Stimulated activated CD4-positive, alpha-beta T cell treated with anti-CD3 and anti-CD28 coated beads, Interleukin-4, amount 100 ng/mL, for 1 hour (primary cell): ENCODE measurements at places on chromosomes 12 and 14.
A peak's percentile ranks its signal among the peaks of the same experiment; 100 is the strongest.

DNA sequence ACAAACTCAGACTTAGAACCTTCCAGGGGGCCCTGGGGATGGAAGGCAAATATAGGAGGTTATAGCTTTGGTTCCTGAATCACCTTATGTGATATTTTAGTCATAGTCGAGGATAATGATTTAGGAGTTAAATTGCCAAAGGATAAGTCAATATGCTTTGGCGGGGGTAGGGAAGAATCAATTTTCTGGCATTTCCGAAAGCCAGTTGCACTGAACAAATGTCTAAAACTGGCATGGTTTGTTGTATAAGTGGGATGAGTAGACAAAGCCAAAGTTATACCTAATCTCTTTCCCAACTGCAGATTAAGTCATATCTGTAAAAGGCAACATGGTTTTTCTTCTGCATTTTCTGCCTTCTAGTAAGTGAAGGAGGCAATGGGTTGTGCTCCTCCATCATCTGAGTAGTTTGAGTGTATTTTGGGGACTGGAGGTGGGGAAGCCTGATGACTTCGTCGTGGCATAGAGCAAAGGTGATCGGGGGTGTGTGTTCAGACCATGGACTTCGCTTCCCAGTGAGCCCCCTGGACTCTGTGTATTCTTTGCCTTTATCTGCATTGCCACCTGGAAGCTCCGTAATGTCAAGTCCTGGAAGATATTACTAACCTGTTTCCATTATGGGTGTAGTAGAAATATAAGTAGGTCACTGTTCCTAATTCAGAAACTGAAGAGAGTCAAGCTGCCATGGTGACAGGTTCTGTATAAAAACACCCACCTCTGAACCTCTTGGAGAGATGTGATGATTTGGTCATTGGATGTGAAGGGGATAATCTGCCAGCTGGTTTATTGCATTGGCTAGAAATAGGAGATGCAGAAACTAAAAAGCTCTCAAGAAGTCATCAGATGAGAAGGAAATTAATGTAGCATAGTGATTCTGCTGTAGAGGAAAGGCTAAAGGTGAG lies 24.5 kb downstream of the PPFIBP1 start:
- DNase-seq: no peak

DNA sequence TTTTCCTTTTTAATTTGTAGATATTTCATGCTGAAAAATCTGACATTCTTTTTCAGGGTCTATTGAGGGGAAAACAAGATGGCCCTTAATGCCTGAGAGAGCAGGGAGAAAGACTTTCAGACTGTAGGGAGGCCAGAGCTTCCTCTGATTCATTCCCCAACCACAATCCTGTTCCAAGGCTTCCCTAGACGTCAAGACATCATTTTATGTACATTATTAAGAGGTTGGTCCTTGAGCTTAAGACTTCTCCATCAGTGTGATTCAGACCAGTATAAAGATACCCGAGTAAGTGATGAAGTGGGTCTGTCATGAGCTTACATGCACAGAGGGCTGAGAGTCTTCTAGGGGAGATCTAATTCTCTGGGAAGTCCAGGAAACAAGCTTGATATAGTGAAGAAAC lies 57.3 kb downstream of the AVPR1A start:
- no peak for DNase-seq

DNA sequence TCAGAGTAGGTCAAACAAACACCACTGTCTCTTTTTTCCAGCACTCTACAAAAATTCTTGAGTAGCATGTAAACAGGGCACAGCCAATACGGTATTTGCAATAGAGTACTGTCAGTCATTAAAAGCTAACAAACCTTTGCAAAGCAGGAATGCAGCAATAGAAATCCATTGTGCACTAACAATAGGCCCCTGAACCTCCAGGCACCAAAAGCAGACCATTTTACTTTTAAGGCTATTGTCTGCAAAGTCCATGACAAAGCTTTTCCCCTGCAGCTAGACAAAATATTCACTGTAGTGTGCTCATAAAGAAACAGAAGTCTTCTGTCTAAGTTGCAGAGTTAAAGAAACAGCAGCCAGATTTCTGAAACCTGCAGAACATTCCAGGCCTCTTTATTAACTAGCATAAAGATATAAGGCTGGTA lies 191.9 kb downstream of the SOX5 start:
- no peak for DNase-seq

GRCh38 chr14:64110802-64111201 lies 183.4 kb downstream of the ESR2 start:
- DNase-seq: no peak

GRCh38 chr12:94100211-94100627 lies 48.2 kb upstream of the PLXNC1 start:
- peak; percentile 9 for DNase-seq

DNA sequence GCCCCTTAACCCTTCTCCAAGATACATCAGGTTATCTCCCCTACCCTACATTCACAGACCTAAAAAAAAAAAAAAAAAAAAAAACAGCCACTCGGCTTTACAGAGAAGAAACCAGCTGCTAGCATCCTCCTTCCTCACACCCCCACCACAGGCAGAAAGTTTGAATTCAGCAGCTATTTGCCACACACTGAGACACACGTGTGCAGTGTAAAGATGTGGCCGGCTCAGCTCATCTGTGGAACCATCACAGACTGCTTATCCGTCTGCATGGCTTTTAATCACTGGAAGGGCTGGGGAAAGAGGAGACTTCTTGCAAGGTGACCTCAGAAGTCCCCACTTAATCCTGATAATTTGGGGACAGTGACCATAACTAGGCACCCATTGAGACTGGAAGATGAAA lies 50.0 kb downstream of the VWF start:
- no peak for DNase-seq

GRCh38 chr14:21668377-21668776 lies 5.2 kb downstream of the OR4E1 start:
- no peak for DNase-seq

DNA sequence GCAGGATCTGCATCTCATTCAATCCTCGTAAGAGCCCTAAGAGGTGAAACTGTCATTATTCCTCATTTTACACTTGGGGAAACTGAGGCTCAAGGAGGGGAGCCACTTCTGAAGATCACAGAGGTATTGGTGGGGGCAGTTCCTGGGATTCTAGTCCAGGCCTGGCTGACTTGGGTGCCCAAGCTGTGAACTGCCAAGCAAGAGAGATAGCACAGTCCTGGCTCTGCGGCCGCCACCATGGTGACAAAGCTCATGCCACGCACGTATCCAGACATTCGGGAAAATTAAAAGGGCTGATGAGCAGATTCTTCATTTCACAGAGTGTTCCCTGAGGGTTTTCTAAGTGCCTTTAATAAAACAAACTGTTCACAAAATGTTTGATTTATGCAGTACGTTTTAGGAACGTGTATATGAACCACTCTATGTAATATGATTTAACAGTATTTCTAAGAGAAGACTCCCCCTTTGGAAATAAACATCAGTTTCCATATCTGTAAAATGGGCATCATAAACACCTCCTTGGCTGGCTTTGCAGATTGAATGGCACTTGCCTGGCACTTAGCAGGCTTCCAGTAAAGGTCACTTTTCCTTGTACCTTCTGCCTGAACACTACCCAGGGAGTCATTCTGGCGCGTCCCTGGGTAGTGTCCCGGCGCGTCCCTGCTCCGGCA lies 84.6 kb downstream of the ACACB start:
- no peak for DNase-seq

- no peak for DNase-seq
Observed at GRCh38 chr14:68677476-68677875, 115.4 kb downstream of the ZFP36L1 start.

DNA sequence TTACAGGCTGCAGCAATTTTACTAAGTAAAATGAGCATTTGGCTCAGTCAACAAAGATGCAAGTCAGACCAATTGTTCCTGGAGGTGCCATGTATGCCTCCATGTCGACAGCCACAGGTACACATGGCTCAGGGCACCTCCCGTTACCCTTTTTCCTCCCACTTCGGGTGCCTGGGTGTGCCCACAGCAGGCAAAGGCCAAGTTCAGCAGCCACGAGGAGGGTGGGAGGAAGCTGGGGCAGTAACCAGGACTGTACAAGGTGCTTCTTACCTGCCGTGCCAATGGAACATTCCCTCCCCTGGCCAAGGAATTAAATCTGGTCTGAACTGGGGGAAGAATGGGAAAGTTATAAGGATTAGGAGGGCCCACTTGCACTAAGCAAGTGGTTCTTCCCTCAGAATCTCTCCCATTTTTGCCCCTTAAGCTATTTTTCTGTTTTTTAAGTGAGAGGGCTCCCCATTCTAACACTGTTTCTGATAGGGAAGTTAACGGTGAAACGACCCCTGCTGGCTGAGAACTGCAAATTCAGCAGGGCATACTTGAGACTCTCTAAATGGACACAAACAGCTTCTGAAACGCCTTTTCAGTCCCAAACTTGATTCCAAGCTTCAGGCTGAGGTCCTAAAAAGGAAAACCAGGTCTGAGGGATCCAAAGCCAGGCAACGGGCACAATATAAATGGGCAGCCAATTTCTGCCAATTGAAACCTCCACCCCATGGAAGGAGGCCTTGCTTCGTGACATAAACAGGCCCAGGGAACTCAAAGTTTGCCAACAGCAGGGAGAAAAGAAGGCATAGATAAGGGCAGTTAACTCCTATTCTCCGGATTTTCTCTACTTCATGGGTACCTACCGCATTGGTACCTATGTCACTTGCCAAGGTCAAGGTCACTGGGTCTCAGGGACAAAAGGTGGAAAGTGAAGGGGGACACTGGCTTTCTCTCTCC lies 24.8 kb downstream of the CLECL1 start:
- DNase-seq: peak; percentile 63

DNA sequence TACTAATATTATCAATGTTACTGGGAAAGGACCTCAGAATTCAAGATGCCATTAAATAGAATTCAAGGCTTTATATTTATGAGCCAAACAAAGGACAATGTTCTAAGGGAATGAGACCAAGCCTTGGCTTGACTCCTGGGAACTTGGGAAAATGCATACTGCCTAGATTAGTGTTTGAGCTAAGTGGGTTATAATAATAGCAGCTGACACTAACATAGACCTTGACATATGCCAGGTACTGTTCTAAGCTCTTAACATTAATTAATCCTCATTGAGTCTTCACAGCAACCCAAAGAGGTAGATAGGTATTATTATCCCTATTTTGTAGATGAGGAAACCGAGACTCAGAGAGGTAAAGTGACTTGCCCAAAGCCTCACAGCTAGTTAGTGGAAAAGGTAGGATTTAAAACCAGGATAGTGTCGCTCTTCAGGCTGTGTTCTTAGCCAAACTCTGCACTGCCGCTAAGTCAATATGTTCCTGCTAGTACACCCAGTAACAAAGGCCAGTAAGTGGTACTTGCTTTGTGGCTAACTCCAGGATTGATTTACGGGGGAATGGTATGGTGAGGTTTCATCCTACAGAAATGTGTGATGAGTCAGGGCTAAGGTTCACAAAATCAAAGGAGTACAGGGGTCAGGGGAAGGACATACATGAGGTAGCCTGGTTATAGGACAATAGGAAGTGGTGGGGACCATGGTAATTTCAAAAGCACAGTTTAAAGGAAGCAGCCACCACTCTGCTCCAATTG lies 35.8 kb upstream of the PRKAB1 start:
- no peak for DNase-seq

DNA sequence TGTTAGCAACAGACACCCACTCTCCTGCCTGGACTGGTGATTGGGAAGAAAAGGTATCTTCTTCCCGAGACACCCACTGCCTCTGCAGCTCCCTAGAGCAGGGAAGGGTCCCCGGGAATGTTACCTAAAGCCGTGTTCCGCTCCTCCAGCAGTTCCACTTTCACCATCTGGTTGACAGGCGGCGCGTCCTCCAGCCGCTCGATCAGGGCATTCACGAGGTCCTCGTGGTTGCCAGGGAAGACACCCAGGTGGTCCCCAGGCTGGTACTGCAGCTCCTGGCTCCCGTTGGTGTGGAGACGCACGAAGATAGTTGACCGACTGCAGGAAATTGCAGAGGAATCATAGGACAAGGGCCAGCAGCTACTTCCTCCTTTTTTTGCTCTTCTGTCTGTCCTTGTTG lies 44.2 kb upstream of the FBXO21 start:
- no peak for DNase-seq

GRCh38 chr12:34388636-34389377 lies 366.5 kb downstream of the ALG10 start:
- DNase-seq: no peak

DNA sequence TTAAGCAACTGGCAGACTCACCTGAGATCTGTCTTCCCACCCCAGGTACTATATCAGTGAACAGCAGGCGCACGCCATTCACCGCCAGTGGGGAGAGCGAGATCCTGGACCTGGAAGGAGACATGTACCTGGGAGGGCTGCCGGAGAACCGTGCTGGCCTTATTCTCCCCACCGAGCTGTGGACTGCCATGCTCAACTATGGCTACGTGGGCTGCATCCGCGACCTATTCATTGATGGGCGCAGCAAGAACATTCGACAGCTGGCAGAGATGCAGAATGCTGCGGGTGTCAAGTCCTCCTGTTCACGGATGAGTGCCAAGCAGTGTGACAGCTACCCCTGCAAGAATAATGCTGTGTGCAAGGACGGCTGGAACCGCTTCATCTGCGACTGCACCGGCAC lies 544.5 kb downstream of the NRXN3 start:
- no peak for DNase-seq

DNA sequence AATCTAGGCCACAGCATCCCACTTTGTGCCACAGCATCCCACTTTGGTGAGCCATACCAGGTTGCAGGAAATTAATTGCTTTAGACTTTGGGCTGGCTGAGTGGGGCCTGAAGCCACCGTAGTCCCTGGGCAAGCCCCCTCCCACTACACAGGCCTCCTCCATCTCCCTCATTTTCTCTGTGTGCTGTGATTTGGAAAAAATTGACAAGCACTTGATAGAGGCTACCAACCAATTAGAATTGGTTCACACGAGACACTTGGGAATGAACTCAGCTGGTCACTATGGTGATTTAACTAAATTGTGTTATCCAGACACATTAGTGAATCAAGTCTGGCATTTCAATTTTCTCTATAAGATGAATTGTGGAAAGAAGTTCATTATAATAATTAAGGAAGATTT lies 481.1 kb downstream of the DIO2 start:
- DNase-seq: no peak

DNA sequence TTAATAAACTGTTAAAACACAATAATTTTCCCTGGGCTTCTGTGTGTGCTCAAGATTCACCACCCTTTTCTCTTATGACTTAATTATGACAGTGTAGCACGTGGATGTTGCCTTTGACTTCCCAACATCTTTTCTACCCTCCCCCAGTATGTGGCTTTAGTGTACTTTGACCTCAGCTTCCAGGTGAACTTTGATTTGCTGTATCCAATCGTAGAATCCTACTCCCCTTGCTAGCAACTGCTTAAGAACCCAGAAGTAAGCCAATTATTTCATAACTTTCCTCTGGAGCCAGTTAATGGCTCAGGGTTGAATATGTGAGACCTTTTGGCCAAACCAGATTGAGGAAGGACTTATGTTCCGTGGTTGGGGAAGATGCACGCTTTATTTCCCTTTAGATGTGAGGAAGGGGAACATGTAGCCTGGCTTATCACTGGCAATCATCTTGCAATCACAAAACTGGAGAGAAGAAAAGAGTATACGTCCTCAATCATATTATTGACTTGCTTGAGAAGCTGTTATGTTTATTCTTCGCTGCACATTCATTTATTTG lies 259.6 kb upstream of the ATP2B1 start:
- DNase-seq: no peak

- no peak for DNase-seq
Observed at GRCh38 chr12:13028825-13029570, 15.2 kb upstream of the FAM234B start.
